ENCODE measurements at places on chromosomes 3 and 15. TPM values are rescaled to one million over a fixed set of nuclear protein-coding genes. Genes with fewer than 3 reads are reported as not detected.

DNA sequence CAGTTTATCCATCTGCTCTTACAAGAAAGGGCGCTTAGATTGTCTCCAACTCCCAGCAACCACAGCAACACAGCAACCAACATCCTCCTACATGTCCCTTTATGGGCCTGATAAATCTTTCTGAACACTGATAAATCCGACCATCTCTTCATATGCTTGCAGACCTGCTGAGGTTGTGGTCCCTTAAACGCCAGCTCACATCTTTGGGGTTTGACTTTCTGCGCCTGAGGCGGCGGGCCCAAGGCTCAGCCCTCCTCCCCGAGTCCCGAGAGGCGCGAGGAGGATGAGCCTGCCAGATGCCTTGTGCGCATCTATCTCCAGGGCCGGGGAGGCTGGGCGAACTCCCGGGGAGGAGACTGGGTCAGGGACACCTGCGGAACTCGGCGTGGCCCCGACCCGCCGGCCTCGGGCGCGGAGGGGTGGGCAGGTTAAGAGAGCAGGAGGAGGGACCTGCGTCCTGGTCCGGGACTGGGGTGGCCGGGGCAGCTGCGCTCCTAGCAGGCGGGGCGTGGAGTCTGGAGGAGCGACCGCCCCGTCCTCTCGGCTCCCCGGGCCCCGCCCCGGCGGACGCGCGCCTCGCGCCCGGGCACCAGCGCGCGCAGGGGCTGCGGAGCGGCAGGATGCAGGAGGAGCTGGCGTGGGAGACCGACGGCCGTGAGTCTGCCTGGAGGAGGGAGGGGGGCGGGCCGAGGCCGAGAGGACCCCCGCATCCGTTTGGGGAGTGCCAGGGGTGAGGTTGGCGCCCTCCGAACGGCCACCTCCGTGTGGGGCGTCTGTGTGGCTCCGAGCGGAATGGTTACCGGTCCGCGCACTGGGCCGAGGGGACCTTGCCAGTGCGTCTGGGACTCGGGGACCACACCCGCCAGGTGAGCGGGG, at the start of gene ANKDD1A:
ANKDD1A (plus strand) TSS at position 592 of the 876 bp plus-strand sequence; CDS start at position 621, 29 bp downstream.
- H3K4me1 ChIP-seq, result peaks cover 30% of the 10 kb centered on the region
- DNase-seq, result peak; percentile 83
- peak within 1 kb of the TSS; percentile 23 for H3K4me3 ChIP-seq
- no peaks in the 10 kb centered on the region for H3K36me3 ChIP-seq
- peak within 1 kb of the TSS; percentile 86 for H3K27ac ChIP-seq

GRCh38 chr3:86984271-86984670, 6.7 kb downstream of the VGLL3 start:
- H3K4me1 ChIP-seq, result no peaks in the 10 kb centered on the region
- H3K27ac ChIP-seq, result no peak overlapping the region
- H3K36me3 ChIP-seq, result no peaks in the 10 kb centered on the region
- no peak for DNase-seq
- peaks cover 6% of the 10 kb centered on the region for H3K27me3 ChIP-seq

DNA sequence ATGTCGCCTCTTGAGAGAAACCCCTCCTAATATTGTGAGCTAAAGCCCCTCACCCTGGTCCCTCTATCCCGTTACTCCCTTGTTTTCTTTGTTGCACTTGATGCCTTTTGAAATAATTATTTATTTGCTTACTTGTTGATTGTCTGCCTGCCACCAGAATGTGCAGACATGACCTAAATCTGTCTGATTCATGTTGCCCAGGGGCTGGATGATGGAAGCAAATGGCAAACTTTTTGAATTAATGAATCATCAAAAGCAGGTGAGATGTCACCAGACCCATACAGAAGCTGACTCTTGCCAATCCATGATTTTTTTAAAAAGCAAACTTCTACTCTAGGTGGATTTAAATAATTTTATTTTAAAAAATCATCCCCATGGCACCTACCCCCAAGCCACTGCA, 49.3 kb downstream of the GRIP2 start:
- no peaks in the 10 kb centered on the region for H3K4me1 ChIP-seq
- H3K27me3 ChIP-seq, result no peaks in the 10 kb centered on the region
- H3K27ac ChIP-seq, result no peak overlapping the region
- no peak overlapping the region for H3K4me3 ChIP-seq

- no peaks in the 10 kb centered on the region for H3K36me3 ChIP-seq
- no peak overlapping the region for H3K27ac ChIP-seq
- H3K27me3 ChIP-seq, result no peaks in the 10 kb centered on the region
- H3K4me1 ChIP-seq, result no peaks in the 10 kb centered on the region
- DNase-seq, result no peak
Observed at GRCh38 chr3:146590521-146590920, 14.6 kb downstream of the PLSCR5 start.

DNA sequence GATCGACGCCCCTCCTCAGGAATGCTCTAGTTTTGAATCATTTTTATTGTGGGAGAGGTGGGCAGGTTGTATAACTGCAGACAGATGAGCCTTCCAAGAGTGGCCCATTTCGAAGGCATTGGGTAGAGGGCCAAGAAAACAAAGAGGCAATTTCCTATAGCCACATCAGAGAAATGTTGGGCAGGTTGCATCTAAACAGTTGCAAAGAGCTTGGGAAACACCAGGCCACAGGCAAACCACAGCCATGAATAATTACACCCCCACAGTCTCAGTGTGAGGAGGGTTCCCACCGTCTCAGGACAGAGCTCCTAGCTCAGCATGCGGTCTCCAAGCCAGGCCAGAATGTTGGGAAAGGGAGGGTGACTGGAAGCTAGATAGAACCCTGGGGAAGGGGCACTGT, 257.3 kb downstream of the ABHD5 start:
- H3K4me1 ChIP-seq, result no peaks in the 10 kb centered on the region
- H3K27ac ChIP-seq, result no peak overlapping the region
- no peak for DNase-seq
- no peaks in the 10 kb centered on the region for H3K36me3 ChIP-seq
- no peak overlapping the region for H3K4me3 ChIP-seq

- no peaks in the 10 kb centered on the region for H3K36me3 ChIP-seq
- H3K4me3 ChIP-seq, result no peak overlapping the region
- H3K4me1 ChIP-seq, result no peaks in the 10 kb centered on the region
- H3K27me3 ChIP-seq, result no peaks in the 10 kb centered on the region
- no peak overlapping the region for H3K27ac ChIP-seq
Observed at GRCh38 chr3:158520433-158520832, 50.6 kb upstream of the MLF1 start.

DNA sequence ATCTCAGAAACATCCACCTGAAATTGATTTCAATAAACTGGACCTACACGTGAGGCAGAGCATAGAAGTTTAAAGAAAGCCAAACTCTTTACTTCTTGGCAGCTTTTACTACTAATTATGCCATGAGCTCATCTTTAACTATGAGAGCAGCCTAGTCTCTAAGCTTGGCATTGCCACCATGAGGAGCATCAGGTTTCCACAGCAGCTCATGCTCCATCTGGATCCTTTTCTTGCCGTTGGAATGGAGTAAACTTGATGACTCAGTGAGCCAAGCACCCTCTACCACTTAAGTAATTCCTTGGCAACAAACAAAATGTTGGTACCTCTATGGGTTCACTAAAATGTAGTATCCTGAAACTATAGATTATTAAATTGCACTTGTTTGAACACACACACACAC, 583.2 kb downstream of the EPHA3 start:
- DNase-seq, result no peak
- H3K27ac ChIP-seq, result no peak overlapping the region
- no peaks in the 10 kb centered on the region for H3K27me3 ChIP-seq
- H3K4me1 ChIP-seq, result no peaks in the 10 kb centered on the region
- no peak overlapping the region for H3K4me3 ChIP-seq

DNA sequence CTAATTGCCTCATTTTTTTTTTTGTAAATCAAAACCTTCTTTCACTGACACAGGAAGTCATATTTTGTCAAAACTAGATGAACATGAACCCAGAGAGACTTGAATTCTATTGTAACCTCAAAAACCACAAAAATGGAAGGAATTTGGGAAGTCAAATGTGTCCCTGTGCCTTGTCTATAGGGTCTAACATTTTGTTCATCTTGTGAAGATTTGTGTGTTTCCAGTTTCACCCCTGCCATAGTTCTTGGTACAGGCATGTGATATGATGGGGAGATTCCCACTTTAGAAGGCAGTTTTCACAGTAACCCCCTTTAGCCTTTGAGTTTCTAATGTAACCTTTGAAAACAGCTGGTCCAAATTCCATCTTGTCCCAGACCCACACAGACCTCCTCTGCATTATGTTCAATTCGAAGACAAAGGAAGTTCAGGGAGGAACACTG, 318.5 kb upstream of the ADAMTS9 start:
- no peak overlapping the region for H3K4me3 ChIP-seq
- H3K27me3 ChIP-seq, result no peaks in the 10 kb centered on the region
- no peak overlapping the region for H3K27ac ChIP-seq
- H3K4me1 ChIP-seq, result no peaks in the 10 kb centered on the region
- no peak for DNase-seq

GRCh38 chr3:141878817-141879216, 2.4 kb downstream of the ATP1B3 start:
- no peaks in the 10 kb centered on the region for H3K27me3 ChIP-seq
- H3K36me3 ChIP-seq, result no peaks in the 10 kb centered on the region
- peak; percentile 28 for DNase-seq
- no peak overlapping the region for H3K27ac ChIP-seq

- H3K36me3 ChIP-seq, result no peaks in the 10 kb centered on the region
- H3K27me3 ChIP-seq, result no peaks in the 10 kb centered on the region
- DNase-seq, result no peak
- peak overlapping the region; percentile 98 for H3K27ac ChIP-seq
- peaks cover 12% of the 10 kb centered on the region for H3K4me1 ChIP-seq
- peak overlapping the region; percentile 92 for H3K4me3 ChIP-seq
Observed at GRCh38 chr3:113747283-113748046, 630 bp downstream of the ATP6V1A start.

- no peaks in the 10 kb centered on the region for H3K27me3 ChIP-seq
- H3K4me1 ChIP-seq, result no peaks in the 10 kb centered on the region
- no peak overlapping the region for H3K4me3 ChIP-seq
Observed at GRCh38 chr15:42352401-42352800, 6.9 kb upstream of the CAPN3 start.

- no peaks in the 10 kb centered on the region for H3K4me1 ChIP-seq
- DNase-seq, result no peak
- H3K36me3 ChIP-seq, result no peaks in the 10 kb centered on the region
- no peaks in the 10 kb centered on the region for H3K27me3 ChIP-seq
Observed at GRCh38 chr15:26724381-26725150, 48.3 kb downstream of the GABRB3 start.

DNA sequence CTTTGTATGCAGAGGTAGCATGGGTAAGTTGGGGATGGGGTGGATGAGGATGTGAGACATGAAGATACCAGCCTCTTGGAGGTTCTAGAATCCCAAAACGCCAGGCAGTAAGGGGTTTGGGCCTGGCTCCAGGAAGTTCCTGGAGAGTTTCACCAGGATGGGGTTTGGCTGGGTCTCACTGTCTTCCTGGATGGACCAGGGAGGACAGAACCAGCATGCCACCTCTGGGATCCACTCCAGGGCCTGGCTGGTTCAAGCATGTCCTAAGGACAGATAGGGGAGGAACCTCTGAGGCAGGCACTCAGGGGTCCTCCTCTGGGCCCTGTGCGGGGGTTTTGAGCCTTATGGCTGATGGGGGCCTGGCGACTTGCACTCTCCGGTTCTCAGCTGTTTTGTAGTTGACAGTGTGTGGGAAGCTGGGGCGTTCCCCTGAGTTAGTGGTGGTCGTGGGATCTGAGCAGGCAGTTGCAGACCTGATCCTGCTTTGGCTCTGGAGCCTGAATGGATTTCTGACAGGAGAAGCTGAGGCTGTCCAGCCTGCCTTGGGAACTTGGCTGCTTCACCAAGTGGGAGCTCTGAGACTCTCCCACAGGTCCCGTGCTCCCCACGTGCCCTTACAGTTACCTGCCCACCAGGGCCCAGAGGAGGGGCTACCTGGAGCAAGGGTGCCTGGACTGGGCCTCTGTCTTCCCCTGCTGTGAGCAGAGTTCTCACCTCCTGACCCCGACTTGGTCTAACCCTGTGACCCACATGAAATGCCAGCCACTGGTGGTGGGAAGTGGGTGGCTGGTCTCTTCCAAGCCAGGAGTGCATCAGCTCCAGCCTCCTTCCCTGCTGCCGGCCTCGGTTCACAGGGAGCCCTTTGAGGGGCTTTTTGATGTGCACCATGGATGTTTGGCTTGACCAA, 128.4 kb downstream of the EEFSEC start:
- H3K27ac ChIP-seq, result no peak overlapping the region
- no peaks in the 10 kb centered on the region for H3K36me3 ChIP-seq
- DNase-seq, result no peak
- no peak overlapping the region for H3K4me3 ChIP-seq

DNA sequence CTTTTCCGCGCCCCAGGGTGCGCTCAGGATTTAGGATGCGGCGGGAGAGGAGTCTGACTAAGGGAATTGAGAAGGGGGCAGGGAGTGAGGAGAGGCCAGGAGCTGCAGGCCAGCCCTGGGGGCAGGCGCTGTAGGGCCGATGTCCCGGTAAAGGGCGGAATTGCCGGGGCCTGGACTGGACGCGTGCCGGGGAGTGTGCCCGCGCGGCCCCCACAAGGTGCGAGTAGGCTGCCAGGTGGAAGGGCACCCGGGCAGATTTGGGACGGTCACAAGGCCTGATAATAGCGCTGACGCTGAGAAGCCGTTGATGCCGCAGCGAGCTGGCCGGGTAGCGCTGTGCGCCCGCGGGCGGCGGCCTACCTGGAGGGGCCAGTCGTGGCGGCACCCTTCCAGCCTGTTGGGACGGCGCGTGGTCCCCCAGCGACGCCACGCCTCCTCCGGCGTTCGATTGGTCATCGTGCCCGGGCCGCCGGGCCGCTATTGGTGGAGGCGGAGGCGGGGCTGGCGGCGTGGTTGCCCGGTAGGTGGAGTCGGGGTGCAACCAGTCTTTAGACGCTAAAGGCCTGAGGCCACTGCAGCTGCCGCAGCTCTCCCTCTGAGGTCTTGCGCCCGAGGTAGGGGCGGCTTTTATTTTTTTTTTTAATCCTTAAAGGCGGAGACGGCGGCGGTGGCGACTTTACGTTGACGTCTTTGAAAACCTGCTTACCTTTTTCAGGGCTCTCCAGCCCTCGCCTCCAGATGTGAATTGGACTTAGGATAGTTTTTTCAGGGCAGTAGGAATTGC, 903 bp downstream of the SLC25A38 start:
- H3K4me1 ChIP-seq, result peaks cover 26% of the 10 kb centered on the region
- H3K4me3 ChIP-seq, result peak overlapping the region; percentile 30
- H3K27me3 ChIP-seq, result no peaks in the 10 kb centered on the region
- H3K27ac ChIP-seq, result peak overlapping the region; percentile 87
- no peaks in the 10 kb centered on the region for H3K36me3 ChIP-seq
- peak; percentile 98 for DNase-seq

DNA sequence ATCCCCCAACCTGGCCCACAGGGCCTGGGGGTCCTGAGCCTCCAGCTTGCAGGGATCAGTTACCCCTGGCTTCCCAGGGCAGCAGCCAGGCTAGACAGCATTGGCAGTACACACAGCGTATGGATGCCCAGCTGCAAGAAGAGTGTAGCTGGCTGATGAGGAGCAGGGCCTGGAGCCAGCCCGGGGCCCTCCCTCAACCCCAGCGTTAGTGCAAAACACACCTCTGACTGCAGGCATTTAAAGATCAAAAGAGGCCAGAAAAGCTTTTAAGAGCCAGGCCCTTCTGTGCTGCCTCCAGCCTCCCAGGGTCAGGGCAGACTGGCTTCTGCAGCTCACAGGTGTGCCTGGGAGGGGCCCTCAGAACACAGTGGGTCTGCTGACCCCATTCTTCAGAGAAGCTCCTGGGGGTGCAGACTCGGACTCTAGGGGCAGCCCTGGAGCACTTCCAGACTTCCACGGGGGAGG, 110.6 kb downstream of the ETFA start:
- H3K4me1 ChIP-seq, result peaks cover 36% of the 10 kb centered on the region
- H3K27ac ChIP-seq, result no peak overlapping the region
- no peaks in the 10 kb centered on the region for H3K36me3 ChIP-seq

The ROBO2 gene
- 2.3 TPM for total RNA-seq

The HYAL1 gene
- total RNA-seq, result 35.6 TPM

The PPP2R3A gene
- 15.4 TPM for total RNA-seq

The STAB1 gene
- 340 TPM for total RNA-seq

The IL20RB gene
- not detected for total RNA-seq

The NMB gene
- total RNA-seq, result 19.0 TPM

The CAND2 gene
- 7.1 TPM for total RNA-seq

Data from adrenal gland (tissue), 19 donors.